ENCODE measurements at places on chromosomes 5 and 9. TPM values are rescaled to one million over a fixed set of nuclear protein-coding genes. Genes with fewer than 3 reads are reported as not detected.

EDIL3 gene
- polyA plus RNA-seq: not detected

SHROOM1 gene
- 4.0 TPM for polyA plus RNA-seq

PDE6A gene
- polyA plus RNA-seq: 0.04 TPM

PSD2 gene
- 0.37 TPM for polyA plus RNA-seq
